Adrenal gland (tissue), 19 donors: ENCODE measurements at places on chromosomes 7 and 10. TPM values are rescaled to one million over a fixed set of nuclear protein-coding genes. Genes with fewer than 3 reads are reported as not detected.

- peak; percentile 72 for DNase-seq
- peaks cover 52% of the 10 kb centered on the region for H3K4me1 ChIP-seq
- H3K4me3 ChIP-seq = no peak overlapping the region
- no peaks in the 10 kb centered on the region for H3K27me3 ChIP-seq
Observed at GRCh38 chr7:130365511-130366441, 14.5 kb upstream of the CPA1 start.

GRCh38 chr7:107035446-107035845 lies 9.1 kb upstream of the PRKAR2B start:
- no peak for DNase-seq
- no peak overlapping the region for H3K27ac ChIP-seq
- H3K4me3 ChIP-seq = no peak overlapping the region
- no peaks in the 10 kb centered on the region for H3K36me3 ChIP-seq

- H3K27ac ChIP-seq = no peak overlapping the region
- no peaks in the 10 kb centered on the region for H3K36me3 ChIP-seq
- H3K4me3 ChIP-seq = no peak overlapping the region
- DNase-seq = no peak
- no peaks in the 10 kb centered on the region for H3K27me3 ChIP-seq
Observed at GRCh38 chr7:33726582-33726981, 178.8 kb upstream of the BMPER start.

DNA sequence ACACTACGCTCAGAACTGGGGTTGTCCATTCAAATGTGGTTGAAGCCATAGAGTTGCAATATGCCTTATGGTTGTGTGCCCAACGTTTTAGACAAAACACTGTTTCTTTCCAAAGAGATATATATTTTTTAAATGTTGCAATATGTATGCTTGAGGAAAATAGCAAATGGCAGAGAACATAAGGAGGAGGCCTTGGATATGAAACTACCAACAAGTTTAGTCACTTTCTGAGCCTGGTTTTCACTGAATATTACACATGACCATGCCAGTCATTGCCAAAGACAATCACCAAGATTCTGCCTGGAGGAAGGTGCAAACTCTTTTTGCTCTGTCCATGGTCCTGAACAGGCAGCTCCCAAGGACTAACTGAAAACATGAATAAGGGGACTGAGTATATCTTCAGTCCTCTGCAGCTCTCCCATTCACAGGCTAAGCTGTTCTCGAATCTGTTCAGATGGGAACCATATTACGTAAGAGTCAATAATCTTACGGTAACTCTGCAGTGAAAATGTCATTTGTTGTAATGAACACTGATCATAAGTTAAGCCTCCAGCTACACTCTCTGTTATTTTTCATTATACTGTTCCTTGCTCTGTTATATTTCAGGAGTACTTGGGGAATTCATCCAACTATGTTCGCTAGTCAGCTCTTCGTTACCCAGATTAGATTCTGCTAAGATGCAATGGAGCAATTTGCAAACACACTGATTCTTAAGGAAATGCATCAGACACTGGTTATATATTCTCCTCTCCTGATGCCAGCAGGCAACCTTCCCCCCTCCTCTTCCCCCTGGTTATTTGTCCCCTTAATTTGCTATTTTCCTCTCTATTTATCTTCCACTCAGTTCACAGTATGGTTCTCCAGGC lies 90.7 kb upstream of the C1QL3 start:
- no peaks in the 10 kb centered on the region for H3K36me3 ChIP-seq
- DNase-seq = peak; percentile 20
- no peak overlapping the region for H3K27ac ChIP-seq
- no peaks in the 10 kb centered on the region for H3K4me1 ChIP-seq
- no peak overlapping the region for H3K4me3 ChIP-seq

- H3K4me3 ChIP-seq = no peak overlapping the region
- H3K4me1 ChIP-seq = no peaks in the 10 kb centered on the region
- H3K27ac ChIP-seq = no peak overlapping the region
- H3K36me3 ChIP-seq = no peaks in the 10 kb centered on the region
- no peaks in the 10 kb centered on the region for H3K27me3 ChIP-seq
Observed at GRCh38 chr10:30378201-30378995, 29.3 kb upstream of the MTPAP start.

- no peak for DNase-seq
- H3K4me3 ChIP-seq = no peak overlapping the region
- H3K27me3 ChIP-seq = no peaks in the 10 kb centered on the region
- H3K27ac ChIP-seq = no peak overlapping the region
- H3K4me1 ChIP-seq = peaks cover 21% of the 10 kb centered on the region
Observed at GRCh38 chr10:45624724-45625123, 47.8 kb downstream of the ZFAND4 start.

DNA sequence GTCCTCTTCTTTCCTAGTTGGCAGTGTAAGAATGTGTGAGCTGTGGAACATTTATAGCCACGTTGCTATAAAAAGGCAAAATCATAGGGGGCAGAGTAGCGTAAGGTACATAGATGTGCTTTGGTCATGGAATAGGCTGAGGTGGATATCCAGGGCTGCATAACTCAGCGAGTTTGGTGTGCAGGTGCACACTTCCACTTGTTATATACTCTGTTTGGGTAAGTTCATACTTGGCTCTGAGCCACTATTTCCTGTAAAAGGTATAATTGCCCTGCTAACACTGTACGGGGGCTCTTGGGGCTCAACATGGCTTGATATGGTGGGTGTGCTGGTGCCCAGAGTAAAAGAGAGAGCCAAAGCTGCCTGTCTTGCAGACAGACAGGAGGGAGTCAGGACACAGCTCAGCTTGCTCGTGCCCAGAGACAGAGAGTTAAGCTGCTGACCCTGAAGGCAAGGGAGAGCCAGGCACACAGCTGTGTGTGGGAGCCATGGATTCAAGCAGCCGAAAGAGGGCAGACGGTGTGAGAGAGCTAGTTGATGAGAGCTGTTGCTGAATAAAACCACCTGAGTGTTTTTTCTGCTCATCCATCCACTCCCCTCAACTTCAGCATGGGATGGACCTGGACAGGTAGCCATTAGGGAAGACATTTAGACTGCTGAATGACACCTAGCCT lies 126.7 kb downstream of the DKK1 start:
- no peak overlapping the region for H3K27ac ChIP-seq
- no peak for DNase-seq
- no peak overlapping the region for H3K4me3 ChIP-seq
- no peaks in the 10 kb centered on the region for H3K36me3 ChIP-seq
- H3K4me1 ChIP-seq = peaks cover 4% of the 10 kb centered on the region

GRCh38 chr7:42792841-42793240 lies 119.0 kb downstream of the C7orf25 start:
- DNase-seq = no peak
- H3K36me3 ChIP-seq = no peaks in the 10 kb centered on the region
- no peaks in the 10 kb centered on the region for H3K27me3 ChIP-seq

- H3K4me1 ChIP-seq = peaks cover 5% of the 10 kb centered on the region
- peak overlapping the region; percentile 47 for H3K4me3 ChIP-seq
- no peaks in the 10 kb centered on the region for H3K36me3 ChIP-seq
- DNase-seq = no peak
- H3K27me3 ChIP-seq = no peaks in the 10 kb centered on the region
Observed at GRCh38 chr7:94393246-94394108, 1.2 kb upstream of the COL1A2 start.

- H3K4me3 ChIP-seq = peak overlapping the region; percentile 29
- no peak for DNase-seq
- peaks cover 31% of the 10 kb centered on the region for H3K4me1 ChIP-seq
- H3K36me3 ChIP-seq = no peaks in the 10 kb centered on the region
- peaks cover 24% of the 10 kb centered on the region for H3K27me3 ChIP-seq
Observed at GRCh38 chr7:155804897-155805825, 7.1 kb downstream of the SHH start.

- H3K4me3 ChIP-seq = no peak overlapping the region
- no peak for DNase-seq
- no peaks in the 10 kb centered on the region for H3K4me1 ChIP-seq
- no peaks in the 10 kb centered on the region for H3K27me3 ChIP-seq
- H3K36me3 ChIP-seq = no peaks in the 10 kb centered on the region
- no peak overlapping the region for H3K27ac ChIP-seq
Observed at GRCh38 chr10:100025576-100025975, 15.8 kb upstream of the DNMBP start.

DNA sequence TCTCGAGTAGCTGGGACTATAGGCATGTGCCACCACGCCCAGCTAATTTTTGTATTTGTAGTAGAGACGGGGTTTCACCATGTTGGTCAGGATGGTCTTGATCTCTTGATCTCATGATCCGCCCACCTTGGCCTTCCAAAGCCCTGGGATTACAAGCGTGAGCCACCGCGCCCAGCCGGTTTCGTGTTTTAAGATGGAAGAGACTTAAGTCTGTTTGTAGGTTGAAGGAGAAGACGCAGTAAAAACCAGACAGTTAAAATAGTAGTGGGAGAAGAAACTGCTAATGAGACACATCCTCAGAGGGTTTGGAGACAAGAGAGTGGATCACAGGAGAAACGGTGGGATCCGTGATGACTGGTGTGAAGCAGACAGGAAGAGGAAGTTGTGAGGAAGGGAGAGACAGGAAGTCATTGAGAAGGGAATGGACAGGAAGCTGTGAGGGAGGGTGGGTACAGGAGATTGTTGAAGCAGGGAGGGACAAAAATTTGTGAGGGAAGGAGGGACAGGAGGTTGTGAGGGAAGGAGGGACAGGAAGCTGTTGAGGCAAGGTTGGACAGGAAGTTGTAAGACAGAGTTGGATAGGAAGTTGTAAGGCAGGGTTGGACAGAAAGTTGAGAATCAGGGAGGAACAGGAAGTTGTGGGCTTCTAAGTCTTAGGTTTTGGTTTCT lies 115.5 kb downstream of the WDFY4 start:
- H3K27me3 ChIP-seq = no peaks in the 10 kb centered on the region
- H3K36me3 ChIP-seq = no peaks in the 10 kb centered on the region
- no peaks in the 10 kb centered on the region for H3K4me1 ChIP-seq
- H3K4me3 ChIP-seq = no peak overlapping the region

DNA sequence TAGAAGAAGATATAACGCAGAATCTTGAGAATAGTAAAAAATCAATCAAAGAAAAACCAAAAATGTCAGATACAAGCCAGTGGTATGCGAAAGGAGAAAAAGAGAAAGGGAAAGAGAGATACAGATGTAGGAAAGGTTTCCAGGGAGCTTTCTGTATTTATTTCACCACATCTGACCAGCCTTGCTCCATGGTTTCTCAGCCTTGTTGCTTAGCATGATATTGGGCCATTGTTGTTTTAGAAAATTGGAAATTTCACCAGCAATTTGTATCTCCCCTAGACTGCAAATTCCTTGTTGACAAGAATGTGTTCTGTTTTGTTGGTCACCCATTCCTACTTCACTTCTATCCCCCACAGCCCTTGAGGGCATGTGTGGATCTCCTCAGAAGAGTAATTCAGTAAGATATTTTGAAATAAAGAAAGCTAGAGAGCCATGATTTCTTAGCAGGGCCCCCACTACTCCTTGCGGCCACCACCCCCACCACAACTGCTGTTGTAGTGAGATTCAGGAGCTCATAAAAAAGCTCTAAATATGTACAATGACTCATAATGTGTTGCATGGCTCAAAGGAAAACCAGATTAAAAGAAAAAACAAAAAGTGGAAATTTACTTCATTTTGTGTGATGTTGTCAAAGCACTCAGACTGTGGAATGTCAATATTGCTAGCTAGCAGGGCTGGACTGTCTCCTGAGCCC lies 138.7 kb downstream of the CHRM2 start:
- H3K36me3 ChIP-seq = no peaks in the 10 kb centered on the region
- no peaks in the 10 kb centered on the region for H3K27me3 ChIP-seq
- H3K27ac ChIP-seq = no peak overlapping the region
- no peaks in the 10 kb centered on the region for H3K4me1 ChIP-seq
- H3K4me3 ChIP-seq = no peak overlapping the region
- no peak for DNase-seq

DNA sequence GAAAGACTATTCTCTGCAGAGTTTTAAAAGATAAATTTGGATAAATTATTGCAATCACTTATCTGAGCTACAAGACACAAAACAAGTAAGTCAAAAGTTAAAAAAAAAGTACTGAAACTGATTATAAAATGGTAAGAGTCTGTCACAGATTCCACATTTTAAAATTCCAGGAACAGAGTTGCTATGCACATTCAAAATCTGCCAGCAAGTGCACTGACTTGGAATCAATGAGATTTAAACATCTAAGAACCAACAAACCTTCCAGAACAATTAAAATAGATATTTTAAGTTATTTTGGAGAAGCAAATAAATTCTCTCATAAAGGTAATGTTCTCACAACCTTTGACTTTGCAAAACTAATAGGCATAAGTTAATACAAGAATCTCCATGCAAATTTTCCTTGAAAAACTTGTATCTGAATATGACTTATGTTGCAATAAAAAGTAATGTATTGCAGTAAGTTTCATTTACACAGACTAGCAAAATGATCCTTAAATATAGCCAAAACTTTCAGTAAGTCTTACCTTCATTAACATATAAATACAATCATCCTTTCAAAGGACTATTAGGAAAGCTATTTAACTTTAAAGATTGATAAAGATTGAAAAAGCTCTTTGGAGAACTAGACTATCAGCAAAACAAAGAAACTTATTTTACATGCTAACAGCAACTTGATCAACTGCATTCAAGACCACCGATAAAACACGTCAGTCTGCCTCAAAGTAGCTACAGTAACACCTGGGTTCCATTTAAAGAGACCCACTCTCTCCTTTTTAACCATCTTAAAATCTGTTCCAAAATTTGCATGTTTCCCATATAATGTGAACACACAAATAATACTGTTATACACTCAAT lies 4.4 kb downstream of the ETV1 start:
- no peak for DNase-seq
- H3K36me3 ChIP-seq = no peaks in the 10 kb centered on the region
- no peak overlapping the region for H3K27ac ChIP-seq
- no peak overlapping the region for H3K4me3 ChIP-seq
- H3K4me1 ChIP-seq = peaks cover 37% of the 10 kb centered on the region

- no peak for DNase-seq
- H3K36me3 ChIP-seq = no peaks in the 10 kb centered on the region
- no peaks in the 10 kb centered on the region for H3K4me1 ChIP-seq
Observed at GRCh38 chr7:116836911-116837310, 25.5 kb upstream of the CAPZA2 start.

DNA sequence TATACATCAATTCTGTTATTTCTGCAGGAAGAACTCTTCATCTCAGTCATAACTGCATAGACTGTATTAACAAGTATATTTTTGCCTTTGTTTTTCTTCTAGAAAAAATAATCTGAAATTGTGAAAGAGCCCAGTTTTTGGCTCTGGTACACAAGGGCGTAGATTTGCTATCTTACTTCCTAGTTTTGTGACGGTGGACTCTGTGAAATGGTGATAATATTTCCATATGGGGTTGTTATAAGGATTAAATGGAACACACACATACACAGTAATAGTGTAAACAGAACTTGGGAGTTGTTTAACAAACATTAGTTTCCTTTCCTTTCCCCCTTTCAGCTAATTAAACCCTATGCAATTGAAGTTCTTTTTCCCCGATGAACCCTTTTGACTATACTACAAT lies 108.7 kb downstream of the MKLN1 start:
- no peaks in the 10 kb centered on the region for H3K27me3 ChIP-seq
- H3K27ac ChIP-seq = no peak overlapping the region
- peaks cover 5% of the 10 kb centered on the region for H3K36me3 ChIP-seq
- no peak for DNase-seq
- H3K4me3 ChIP-seq = no peak overlapping the region

Gene DOCK4
- 11.1 TPM for total RNA-seq

Gene TET1
- total RNA-seq = 2.8 TPM

Gene CTAGE6
- 1.5 TPM for total RNA-seq
